ENCODE measurements at places on chromosomes 12 and 14. TPM values are rescaled to one million over a fixed set of nuclear protein-coding genes. Genes with fewer than 3 reads are reported as not detected.

The OTOGL gene
- not detected for total RNA-seq

The ASB2 gene
- total RNA-seq, result 0.46 TPM

The POTEG gene
- total RNA-seq, result not detected

The SERPINA12 gene
- not detected for total RNA-seq

GRCh38 chr12:94276725-94277124 is 128.3 kb downstream of the PLXNC1 start:
- peak; percentile 20 for DNase-seq

DNA sequence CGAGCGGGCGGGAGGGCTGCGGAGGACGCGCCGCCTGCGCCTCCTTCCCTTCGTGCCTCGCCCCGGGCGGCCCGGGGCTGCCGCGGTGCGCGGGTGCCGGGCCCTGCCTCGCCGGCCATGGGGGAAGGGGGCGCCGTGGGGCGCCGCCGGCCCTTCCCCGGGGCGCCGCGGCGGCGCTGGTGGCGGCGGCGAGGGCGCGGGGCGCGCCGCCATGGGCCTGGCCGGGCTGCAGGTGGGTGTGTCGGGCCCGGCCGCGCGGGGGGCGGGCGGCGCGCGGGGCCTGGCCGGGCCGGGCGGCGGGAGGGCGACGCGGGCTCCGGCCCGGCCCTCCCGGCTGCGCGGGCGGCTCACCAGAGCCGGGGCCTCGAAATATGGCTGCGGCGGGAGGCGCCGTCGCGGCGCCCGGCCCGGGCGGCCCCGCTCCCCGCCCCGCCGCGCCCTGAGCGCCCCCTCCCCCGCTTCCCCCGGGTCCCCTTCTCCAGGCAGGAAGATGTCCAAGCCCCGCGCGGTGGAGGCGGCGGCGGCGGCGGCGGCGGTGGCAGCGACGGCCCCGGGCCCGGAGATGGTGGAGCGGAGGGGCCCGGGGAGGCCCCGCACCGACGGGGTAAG is 5.1 kb downstream of the KMT5A start:
- DNase-seq, result no peak

GRCh38 chr12:49568442-49569162 is 660 bp upstream of the MCRS1 start:
- DNase-seq, result peak; percentile 28

DNA sequence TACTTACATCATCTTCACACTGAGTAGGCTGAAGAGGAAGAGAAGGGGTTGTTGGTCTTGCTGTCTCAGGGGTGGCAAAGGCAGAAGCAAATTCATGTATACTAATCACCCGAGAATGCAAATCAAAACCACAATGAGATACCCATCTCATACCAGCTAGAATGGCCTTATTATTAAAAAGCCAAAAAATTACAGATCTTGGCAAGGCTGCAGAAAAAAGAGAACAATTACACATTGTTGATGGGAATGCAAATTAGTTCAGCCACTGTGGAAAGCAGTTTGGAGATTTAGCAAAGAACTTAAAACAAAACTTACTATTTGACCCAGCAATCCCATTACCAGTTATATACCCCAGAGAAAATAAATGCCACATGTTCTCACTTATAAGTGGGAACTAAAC is 154.9 kb downstream of the SEC23A start:
- DNase-seq, result no peak

- DNase-seq, result no peak
Observed at GRCh38 chr12:52486166-52487105, 6.6 kb downstream of the KRT6A start.

- DNase-seq, result no peak
Observed at GRCh38 chr12:125287155-125287847, 222.1 kb downstream of the AACS start.

- no peak for DNase-seq
Observed at GRCh38 chr14:104361921-104362681, 217.5 kb upstream of the C14orf180 start.
